ENCODE measurements at places on chromosomes 6 and 20.

DNA sequence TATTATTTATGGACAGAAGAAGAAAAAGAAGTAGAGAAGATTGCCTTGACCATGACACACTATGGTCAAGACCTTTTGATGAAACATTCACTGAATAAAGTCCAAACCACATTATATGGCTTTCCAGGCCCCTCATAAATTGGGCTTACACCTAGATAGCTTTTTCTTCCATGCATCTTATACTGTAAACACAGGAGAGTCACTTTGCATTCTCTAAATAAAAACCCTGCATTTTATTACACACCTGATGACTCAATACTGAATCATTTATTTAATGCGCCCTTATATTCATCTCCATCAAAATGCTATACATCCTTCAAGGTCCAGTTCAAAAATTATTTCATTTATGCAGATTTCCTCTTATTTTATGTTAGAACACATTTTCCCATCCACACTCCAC, 78.0 kb downstream of the COL21A1 start:
- no peak for DNase-seq

- DNase-seq, result no peak
These were observed 17.3 kb downstream of the BPHL start for GRCh38 chr6:3135668-3136291.

DNA sequence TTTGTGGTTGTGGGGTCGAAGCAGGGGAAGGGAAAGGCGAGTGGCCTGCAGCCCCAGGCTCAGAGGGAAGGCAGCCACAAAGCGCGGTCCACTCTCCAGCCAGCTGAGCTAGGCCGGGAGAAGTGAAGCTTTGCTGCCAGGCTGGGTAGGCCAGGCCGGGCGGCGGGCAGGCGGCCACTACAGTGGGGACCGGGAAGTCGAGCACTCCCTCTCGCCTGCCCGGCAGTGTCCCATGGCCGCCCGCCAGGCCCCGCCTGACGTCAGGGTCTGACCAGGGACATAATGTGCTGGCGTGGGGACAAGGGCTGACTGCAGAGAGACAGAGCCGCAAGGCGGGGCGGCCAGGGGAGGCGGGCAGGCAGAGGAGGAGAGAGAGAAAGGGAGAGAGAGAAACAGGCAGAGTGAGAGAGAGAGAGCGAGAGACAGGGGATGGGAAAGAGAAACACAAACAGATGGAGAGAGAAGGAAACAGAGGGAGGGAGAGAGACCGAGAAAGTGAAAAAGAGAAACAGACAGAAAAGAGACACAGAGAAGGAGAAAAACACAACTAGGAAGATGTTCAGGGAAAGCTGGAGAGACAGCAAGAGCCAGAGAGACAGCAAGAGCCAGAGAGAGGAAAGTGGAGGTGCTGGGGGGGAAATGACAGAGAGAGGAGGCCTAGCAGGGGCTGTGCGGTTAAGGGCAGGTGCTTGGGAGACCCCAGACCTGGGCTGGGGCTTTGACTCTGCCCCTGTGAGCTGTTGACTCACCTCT, 94.5 kb upstream of the PTPN1 start:
- peak; percentile 79 for DNase-seq

- DNase-seq, result no peak
These were observed 55.2 kb upstream of the TBC1D7 start for GRCh38 chr6:13383328-13384163.

GRCh38 chr20:10671221-10671918, 2.4 kb downstream of the JAG1 start:
- peak; percentile 71 for DNase-seq

DNA sequence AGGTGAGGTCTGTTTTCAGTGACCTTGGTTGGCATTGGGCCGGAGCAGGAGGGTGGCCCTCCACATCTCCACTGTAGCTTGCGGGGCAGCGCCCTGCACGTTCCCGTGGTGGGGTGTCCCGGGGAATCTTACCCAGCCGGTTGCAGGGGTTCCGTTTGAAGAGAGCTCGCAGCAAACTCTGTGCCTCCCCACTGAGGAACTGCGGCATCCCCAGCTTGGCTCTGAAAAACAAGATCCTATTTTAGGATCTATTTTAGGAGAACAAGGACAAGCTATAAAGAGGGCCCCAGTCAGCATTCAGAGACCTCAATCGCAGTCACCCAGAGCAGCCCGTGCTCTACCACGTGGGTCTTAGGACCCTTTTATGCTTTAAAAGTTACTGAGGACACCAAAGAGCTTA, 97.8 kb downstream of the RAMACL start:
- DNase-seq, result no peak

DNA sequence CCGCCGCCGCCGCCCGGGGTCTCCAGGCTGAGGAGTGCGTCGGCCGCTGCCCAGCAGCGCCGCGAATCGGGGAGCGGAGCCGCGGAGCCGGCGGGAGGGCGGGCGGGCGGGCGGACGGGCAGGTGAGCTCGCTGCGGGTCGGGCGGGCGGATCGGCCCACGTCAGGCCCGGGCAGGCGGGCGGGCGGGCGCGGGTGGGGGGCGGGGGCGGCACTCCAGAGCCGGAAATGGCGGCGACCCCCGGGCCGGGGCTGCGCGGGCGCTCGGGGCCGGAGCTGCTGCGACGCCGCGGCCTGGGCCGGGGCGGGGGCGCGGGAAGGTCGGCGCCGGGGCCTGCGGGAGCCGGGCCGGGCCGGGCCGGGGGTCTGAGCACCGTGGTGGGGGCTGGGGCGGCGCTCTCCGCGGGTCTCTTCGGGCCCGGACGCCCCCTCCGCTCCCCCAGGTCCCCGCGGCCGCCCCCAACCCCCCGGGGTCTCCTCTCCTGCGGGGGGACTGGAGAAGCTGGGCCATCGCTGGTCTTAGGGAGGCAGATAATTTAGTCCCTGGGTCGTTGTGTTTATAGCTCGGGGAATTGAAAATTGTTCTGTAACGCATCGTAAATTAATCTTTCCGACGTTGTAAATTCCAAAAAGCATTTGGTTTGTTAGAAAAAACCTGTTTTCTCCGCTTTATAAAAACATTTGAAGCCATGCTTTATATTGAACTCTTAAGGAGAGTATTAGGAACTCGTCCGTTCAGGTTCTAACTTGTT, 451 bp downstream of the DNAJC5 start:
- DNase-seq, result no peak

GRCh38 chr6:129646642-129647041, 63.3 kb downstream of the ARHGAP18 start:
- DNase-seq, result no peak

DNA sequence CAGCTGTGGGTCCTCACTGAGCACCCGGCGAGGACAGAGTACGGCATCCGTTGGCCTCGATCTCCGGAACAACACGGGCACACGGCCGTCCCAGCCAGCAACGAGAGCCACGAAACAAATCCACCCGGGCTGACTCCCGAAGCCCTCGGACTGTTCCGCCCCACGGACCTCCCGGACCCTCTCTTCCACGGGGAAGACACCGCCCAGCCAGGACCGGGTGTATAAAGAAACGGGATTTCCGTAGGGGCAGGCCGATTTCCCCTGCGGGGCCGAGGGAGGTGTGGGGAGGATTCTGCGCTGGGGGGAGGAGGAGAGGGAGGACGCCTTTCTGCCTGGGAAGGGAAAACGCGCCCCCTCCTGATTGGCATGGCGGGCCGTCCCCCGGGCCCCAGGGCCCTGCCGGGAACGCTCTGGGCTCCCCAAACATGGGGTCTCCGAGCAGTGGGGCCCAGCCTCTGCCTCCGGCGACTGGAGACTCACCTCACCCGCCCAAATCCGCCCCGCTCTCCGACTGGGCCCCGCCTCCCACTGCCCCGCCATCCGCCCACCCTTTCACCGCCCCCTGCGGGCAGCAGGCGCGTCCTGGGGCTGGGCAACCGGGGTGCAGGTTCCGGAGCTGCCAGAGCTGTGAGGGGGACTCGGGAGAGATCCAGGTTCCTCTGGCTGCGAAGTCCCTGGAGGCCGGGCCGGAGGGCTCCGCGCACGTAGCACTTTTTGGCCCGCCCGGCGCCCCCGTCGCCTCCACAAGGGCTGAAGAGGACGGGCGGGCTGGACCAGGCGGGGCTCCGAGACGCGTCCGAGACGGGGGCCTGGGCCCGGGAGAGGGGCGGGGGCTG, 679 bp upstream of the PPDPF start:
- DNase-seq, result peak; percentile 87

GRCh38 chr20:60252866-60253265, 294.6 kb downstream of the CDH26 start:
- no peak for DNase-seq

GRCh38 chr20:40110311-40110831, 578.7 kb downstream of the MAFB start:
- DNase-seq, result no peak

DNA sequence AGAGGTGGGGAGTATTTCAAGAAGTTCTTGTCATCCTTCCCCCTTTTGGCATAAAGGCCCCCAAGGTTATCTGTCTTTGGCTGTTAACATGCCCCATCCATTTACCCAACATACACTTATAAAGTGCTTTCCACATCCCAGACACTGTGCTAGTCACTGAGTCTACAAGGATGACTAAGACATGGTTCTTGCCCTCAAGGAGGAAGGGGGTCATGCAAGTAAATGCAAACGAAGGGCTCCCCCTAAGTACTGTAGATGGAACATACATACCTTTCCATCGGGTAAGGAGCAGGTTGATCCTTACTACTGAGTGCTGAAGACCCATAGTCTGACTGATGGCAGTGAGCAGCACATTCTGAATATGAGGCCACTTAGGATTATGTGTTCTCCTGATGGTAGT, 38.3 kb downstream of the HECA start:
- DNase-seq, result no peak

GRCh38 chr6:170128811-170129681, 161.8 kb downstream of the DLL1 start:
- no peak for DNase-seq
